ENCODE measurements at places on chromosomes 7 and 10.

DNA sequence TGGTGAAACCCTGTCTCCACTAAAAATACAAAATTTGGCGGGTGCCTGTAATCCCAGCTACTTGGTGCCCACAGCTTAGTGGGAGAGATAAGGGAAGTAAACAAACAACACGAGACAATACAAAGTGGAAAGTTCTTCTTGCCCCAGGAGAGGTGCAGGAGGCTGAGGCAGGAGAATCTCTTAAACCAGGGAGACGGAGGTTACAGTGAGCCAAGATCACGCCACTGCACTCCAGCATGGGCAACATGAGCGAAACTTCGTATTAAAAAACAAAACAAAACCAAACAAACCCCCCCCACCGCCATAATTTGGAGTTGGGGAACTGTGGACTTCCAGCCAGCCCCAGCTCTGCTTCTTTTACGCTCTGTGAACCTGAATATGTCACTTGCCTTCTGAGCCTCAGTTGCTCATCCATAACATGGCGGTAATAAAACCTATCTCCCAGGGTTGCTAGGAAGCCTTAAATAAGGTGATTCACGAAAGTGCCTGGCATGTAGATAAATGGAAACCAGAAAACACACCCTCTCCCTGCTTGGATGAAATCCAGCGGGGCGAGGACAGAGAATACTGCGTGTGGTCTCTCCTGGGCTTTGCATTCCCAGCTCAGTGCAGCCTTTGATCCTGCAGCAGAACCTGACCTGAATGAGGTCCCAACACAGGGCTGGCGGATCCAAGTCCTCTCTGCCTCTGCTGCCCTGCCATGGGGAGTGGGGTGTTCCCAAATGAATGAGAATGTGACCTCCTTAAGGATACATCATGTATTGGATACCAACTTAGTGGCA is 10.2 kb downstream of the MLXIPL start:
- no peak for DNase-seq

- no peak for DNase-seq
Measured at GRCh38 chr7:47506382-47507339, 75.2 kb downstream of the TNS3 start.

GRCh38 chr7:55912748-55913158 is 25.5 kb downstream of the ZNF713 start:
- DNase-seq, result no peak

GRCh38 chr10:3835770-3836169 is 50.8 kb upstream of the KLF6 start:
- no peak for DNase-seq

DNA sequence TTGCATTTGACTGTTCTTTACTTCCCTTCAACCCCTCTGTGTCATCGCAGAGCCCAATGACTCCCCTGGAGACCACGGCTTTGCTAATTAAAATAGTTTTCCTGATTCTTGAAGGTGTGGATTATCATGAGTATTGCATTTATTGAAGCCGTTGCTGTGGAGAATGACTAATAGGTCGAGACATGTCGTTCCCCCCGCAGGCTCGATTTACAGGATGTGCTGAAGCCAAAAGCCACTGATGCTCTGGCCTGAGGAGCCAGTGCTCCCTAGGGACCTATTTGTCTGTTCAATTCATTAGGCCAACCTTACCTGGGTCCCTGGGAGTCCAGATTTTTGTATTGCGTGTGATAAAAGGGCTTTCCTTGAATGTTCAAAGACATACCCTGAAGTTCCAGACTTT is 102.3 kb downstream of the NPTX2 start:
- DNase-seq, result no peak

DNA sequence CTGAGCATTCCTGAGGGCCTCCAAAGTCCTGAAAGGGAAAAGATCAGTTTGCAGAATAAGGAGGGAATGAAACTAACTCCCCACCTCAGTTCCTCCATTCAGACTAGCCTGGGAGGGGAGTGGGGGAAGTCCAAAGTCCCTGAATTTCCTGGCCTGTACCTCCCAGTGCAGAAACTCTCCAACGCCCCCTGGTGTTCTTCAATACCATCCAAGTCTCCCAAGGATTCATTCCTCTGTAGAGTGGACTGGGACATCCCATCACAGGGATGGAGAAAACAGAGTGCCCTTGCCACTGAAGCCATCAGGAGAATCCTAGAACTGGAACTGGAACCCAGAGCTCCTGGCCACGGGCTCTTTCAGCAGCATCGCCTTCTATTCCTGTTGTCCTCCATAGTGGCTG is 1.6 kb upstream of the COL13A1 start:
- DNase-seq, result peak; percentile 12

GRCh38 chr7:6346581-6346980 is 74.2 kb upstream of the CYTH3 start:
- no peak for DNase-seq

DNA sequence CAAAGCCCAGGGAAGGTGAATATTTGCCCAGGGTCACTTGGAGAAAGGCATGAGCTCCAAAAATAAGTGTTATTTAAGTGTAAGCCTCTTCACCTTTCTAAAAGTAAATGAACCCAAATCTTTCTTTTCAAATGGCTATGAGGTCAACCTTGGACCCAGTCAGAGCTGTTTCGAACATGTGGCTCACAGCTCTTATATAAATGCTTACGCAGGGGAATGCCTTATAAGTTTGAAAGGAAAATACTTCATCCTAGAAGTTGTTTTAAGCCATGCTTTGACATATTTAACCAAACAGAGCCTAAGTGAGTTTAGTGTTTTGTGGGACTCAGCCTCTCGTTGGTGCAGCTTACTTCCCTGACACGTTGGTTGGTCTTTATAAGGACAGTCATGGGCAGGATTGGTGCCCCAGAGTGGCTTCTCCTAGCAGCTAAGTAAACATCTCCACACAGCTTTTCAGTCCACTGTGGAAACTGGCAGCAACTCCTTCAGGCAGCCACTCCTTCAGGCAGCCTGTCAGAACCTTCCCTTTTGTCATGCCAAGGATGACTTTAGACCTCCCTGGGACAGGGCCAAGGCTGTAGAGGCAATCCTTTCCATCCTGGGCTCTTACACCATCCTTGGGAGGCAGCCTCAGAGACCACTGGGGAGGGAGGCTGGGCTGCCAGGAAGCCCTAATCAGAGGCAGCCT is 43.6 kb downstream of the MINDY4 start:
- DNase-seq, result no peak

DNA sequence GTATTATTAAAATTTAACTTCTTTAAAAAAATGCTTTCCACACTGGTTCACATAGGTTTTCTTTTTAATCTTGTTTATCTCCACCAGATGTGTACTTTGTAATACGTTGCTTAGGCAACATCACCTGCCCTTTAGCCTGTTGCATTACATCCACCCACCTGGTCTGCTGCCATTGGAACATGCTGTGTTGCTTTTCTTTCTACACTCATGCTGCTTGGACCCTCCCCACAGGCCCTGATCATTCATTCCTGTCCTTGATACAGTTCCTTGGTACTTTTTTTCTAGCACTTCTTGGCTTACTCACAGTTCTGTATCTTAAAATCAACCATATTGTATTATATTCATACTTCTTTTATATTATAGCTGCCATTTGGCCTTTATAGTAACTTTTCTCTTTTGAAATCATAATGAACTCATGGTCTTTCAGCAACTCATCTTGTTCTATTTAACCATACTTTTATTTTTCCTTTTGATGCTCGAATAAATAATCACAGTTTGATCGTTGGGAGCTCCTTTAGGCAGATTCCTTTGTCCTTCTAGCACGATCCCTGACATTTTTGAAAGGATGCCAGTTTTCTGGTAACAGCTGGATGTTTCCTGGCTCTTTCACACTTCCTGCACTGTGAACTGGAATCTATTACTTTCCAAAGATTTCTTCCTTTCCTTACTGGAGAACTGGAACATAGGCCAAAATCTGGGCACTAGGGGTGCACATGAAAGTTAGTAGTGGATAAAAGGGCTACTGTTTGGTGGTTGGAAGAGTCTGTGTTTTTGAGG is 125.1 kb downstream of the CDK14 start:
- no peak for DNase-seq

DNA sequence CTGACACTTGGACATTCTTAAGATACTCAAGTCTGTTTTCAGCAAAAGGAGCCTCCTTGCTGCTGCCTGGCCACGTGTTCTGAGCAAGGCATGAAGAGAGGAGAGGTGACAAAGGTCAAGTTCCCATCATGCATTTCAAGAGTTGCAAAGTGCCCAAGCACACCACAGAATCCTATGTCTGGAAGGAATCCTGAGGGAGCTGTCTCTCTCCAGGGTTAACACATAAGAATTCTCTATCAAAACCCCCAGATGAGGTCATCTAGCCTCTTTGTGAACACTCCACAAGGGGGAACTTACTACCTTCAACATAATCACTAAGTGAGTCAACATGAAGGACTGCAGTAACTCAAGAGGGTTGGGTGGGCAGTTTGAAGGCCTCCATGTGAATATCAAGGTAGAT is 155.5 kb downstream of the RNF216 start:
- DNase-seq, result no peak

- DNase-seq, result peak; percentile 84
Measured at GRCh38 chr10:75402486-75403143, 1.1 kb upstream of the ZNF503 start.

DNA sequence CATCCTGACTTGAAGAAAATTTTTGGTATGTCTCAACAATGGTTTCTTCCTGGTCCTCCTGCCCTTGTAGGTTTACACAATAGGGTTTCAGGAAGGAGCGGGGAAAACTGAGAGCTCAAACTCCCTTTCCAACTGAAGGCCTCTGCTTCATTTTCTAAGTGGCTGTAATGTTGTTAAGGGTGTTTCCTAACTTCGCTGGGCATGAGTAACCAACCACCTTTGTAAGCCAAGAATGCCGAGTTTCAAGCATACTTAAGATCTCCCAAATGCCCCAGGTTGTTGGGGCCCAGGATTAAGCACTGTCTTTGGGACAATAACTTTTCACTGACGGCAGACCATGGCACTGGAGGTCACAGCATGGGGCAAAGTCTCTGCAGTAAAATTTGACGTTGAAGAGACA is 33.6 kb upstream of the DRGX start:
- no peak for DNase-seq

GRCh38 chr7:19118636-19119371 is 1.4 kb upstream of the TWIST1 start:
- DNase-seq, result no peak

DNA sequence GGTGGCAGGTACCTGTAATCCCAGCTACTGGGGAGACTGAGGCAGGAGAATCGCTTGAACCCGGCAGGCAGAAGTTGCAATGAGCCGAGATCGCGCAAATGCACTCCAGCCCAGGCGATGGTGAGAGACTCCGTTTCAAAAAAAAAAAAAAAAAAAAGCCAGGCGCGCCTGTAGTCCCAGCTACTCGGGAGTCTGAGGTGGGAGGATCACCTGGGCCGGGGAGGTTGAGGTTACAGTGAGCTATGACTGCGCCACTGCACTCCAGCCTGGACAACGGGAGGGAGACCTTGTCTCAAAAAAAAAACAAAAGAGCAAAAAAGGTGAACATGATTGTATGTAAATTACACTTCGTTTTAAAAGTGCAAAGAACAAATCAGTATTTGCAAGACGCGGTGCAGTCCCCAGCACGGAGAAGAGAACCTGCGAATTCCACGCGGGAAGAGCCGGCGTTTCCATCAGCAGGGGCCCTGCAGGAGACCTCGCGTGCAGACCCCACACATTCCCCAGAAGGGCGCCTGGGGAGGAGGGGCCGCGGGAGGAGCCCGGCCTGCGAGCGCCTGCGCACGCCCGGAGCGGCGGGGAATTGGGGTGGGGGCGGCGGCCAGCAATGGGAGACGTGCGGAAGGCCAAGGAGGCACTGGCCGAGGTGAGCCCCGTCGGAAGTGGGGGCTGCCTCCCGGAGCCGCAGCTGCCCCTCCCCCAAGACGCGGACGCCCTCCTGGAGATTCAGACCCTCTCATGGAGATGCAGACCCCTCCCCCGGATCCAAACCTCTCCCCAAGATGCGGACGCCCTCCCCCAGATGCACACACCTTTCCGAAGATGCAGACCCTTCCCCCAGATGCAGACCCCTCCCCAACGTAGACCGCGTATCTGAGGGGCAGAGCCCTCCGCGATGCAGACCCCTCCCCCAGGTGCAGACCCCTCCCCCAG is 16.7 kb upstream of the SUN1 start:
- DNase-seq, result peak; percentile 89

DNA sequence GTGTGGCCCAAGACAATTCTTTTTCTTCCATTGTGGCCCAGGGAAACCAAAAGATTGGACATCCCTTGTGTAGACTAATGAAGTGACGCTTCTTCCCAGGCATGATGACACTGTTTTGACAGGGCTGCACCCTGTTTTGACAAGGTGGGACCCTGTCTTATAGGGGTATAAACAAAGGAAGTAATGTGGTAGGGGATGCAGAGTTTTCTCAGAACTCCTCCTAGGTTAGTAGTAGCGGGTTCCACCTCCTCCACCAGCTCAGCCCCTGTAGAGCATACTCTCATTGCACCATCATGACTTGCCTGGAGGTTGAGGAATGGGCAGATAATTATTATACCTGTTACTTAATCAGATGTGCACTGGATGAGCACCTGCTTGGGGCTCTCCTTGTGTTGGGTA is 123.1 kb downstream of the CCNY start:
- no peak for DNase-seq

DNA sequence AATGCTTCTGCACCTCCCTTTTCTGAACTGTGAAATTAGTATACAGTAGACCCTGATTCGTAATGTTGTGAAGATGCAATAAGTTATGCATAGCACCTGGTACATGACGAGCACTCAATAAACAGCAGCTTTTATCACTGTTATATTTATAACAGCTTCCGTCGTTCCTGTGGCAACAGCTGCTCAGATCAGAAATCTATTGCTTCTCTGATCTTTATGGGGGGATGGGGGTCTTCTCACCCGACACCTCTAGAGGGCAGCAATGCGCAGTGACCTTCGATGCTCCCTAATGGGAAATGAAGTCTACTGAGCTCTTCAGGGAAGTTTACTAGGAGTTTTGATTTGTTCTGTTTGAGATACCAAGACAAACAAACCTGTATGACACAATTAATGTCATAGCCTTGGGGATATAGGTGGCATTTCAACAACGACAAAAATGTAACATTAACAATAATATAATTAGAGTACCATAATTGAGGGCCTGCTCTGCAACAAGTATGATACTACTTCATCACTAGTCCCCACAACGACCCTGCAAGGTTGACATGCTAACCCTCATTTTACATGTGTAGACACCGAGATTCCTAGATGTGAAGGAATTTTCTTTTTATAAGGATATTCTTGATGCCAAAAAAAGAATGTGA is 289.6 kb downstream of the SFMBT2 start:
- peak; percentile 70 for DNase-seq

DNA sequence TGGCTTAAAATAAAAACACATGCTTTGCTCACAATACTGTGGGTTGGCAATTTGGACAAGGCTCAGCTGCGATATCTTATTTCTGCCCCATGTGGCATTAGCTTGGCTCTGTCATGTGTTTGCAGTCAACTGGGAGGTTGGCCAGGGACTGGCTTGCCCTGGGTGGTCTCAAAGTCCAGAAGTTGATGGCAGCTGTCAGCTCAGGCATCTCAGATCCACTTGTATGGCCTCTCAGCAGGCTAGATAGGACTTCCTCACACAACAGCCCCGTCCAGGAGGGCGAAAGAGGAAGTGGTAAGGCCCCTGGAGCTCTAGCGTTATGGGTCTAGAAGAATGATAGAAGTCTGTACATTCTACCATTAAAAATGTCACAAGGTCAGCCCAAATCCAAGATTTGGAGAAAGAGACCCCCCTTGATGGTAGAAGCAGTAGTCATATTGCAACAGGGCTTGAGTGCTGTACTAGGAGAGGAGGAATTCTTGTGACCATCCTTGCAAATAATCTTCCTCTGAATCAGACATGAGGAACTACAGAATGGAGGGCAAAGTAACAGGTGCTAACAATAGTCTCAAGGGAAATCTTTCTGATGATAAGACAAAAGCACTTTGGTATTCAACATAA is 166.2 kb downstream of the FAM107B start:
- no peak for DNase-seq

GRCh38 chr10:77531441-77532001 is 106.1 kb downstream of the KCNMA1 start:
- no peak for DNase-seq

- no peak for DNase-seq
Measured at GRCh38 chr10:35569111-35569707, 35.9 kb upstream of the GJD4 start.
